ENCODE measurements at places on chromosomes 1 and 21.

GRCh38 chr1:204730826-204731459 is 45.4 kb upstream of the LRRN2 start:
- no peak for DNase-seq

- no peak for DNase-seq
Observed at GRCh38 chr1:81493102-81493869, 307.4 kb upstream of the ADGRL2 start.

GRCh38 chr21:24995216-24995615 is 612.1 kb downstream of the MRPL39 start:
- no peak for DNase-seq

GRCh38 chr1:220991506-220991905 is 112.3 kb downstream of the HLX start:
- DNase-seq: no peak

DNA sequence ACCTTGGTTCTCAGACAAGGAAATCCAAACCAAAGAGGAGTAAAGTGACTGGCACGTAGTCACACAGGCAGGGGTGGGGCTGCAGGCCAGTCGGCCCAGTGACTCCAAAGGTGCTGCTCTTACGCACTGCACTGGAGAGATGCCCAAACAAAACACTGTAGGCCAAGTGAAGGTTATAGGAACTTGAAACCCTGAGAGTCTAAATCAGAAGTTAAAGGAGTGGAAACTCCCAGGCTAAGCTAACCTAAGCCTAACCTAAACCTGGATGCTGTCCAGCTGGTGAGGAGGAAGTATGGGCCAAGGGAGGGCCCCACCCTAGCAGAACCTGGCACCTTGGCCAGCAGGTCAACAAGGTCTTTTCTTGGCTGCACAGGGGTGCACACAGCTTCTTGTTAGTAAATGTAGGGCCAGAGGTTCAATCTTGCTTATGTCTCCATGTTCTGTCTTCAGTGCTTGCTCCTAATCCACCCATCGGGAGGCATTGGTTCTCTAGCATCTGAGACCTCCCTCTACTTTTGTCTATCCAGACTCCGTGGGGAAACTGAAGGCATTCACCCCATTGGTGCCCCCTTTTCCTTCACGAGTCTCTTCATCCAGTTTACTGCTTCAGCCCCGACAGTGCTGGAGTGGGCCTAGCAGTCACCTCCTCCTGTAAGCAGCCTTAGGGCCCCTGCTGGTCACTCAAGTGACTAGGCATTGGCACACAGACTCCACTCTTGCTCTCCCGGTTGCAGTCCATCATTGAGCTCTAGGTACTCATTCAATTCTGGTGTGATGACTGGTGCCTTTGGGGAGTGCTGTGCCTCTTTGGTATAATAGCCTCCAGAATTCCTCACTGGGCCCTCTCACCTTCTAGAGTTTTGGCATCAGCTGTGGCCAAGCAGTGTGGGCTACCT is 12.9 kb upstream of the TMEM125 start:
- no peak for DNase-seq

GRCh38 chr1:7198664-7199063 is 413.4 kb downstream of the CAMTA1 start:
- DNase-seq: no peak

- no peak for DNase-seq
Observed at GRCh38 chr1:167312871-167313270, 92.2 kb downstream of the POU2F1 start.

DNA sequence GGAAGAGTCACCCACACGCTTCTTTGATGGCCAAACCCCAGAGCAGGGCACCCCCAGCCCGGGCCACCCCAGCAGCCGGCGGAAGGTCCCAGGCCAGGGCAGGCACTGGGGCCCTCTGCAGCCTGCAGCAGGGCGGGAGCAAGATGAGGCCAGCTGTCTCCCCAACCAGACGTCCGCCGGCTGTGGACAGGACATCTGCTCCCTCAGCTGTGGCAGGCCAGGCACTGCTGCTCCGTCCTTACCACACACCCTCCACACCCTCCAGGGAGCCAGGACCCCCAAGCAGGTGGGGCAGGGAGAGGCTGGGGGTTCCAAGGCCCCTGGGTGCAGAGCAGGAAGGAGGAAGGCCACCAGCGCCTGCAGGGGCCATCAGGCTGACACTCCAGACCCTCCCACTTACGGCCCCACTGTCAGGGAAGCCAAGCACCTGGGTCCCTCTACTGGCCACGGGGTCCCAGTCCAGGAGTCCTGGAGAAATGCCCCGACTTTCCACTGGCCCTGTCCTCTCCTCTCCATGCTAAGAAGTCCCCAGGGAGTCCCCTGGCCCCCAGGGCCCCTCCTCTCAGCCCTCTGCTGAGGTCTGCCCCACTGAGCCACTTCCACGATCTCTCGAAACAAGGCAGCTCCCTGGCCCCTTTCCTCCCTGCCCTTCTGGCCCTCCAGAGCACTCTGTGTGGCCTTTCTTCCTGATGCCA is 5.6 kb downstream of the WNT9A start:
- DNase-seq: no peak

- DNase-seq: no peak
Observed at GRCh38 chr1:67970088-67970487, 80.3 kb downstream of the DIRAS3 start.

DNA sequence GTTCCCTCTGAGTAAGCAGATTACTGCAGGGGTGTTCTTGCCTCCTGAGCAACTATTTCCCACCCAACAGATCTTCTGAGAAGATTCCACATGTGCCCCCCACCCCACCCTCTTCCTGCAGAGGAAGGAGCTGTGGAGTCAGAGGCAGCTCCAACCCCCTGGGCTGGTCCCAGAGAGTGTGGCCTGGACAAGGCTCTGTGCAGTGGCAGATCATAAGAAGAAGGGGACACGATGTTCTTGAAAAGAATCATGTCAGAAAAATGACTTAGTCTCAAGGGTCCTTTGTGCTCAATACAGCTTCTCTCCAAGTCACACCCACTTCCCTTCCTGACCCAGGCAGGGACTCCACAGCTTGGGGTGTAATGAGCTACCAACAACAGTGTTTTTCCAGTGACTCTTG is 95.2 kb downstream of the SYF2 start:
- DNase-seq: no peak

- no peak for DNase-seq
Observed at GRCh38 chr1:235019471-235019870, 109.2 kb downstream of the TOMM20 start.

- DNase-seq: no peak
Observed at GRCh38 chr1:226631229-226632000, 82.9 kb downstream of the STUM start.

- DNase-seq: no peak
Observed at GRCh38 chr1:80054129-80054528, 1047.6 kb upstream of the ADGRL4 start.

DNA sequence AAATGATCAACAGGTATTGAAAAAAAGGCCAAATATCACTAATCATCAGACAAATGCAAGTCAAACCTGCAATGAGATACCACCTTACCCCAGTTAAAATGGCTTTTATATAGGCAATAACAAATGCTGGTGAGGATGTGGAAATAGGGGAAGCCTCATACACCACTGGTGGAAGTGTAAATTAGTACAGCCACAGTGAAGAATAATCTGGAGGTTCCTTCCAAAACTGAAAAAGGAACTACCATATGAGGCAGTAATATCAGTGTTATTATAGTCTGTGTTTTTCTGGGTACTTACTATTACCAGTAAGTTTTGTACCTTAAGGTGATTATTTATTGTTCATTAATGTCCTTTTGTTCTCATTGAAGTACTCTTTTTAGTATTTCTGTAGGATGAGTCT is 201.3 kb downstream of the MRPL39 start:
- DNase-seq: no peak

DNA sequence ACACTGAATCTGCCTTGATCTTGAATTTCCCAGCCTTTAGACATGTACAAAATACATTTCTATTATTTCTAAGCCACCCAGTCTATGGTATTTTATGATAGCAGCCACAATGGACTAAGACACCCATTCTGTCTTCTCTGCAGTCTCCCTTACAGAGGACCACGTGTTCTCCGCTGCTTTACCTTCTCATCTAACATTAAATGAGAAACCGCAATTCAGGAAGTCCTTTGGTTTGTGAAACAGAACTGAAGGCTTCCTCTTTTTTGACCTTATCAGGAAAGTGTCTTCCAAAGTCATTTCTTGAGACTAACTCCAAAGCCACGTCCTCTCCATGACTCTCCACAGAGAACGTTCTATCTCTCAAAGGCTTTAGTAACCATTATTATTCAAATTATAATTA is 560.1 kb downstream of the OMA1 start:
- DNase-seq: no peak

GRCh38 chr1:63746129-63746864 is 27.5 kb upstream of the ROR1 start:
- DNase-seq: no peak

DNA sequence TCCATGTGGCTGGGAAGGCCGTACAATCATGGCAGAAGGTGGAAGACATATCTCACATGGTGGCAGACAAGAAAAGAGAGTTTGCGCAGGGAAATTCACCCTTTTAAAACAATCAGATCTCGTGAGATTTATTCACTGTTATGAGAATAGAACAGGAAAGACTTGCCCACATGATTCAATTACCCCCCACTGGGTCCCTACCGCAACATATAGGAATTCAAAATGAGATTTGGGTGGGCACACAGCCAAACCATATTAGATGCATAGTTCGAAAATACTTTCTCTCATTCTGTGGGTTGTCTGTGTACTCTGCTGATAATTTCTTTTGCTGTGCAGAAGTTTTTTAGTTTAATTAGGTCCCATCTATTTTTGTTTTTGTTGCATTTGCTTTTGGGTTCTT is 990.3 kb downstream of the PLA2G4A start:
- DNase-seq: no peak

GRCh38 chr1:201299968-201300367 is 16.7 kb downstream of the PKP1 start:
- no peak for DNase-seq

- DNase-seq: no peak
Observed at GRCh38 chr1:93437976-93438605, 9.8 kb upstream of the FNBP1L start.

GRCh38 chr1:99538618-99538956 is 107.3 kb upstream of the PALMD start:
- no peak for DNase-seq

DNA sequence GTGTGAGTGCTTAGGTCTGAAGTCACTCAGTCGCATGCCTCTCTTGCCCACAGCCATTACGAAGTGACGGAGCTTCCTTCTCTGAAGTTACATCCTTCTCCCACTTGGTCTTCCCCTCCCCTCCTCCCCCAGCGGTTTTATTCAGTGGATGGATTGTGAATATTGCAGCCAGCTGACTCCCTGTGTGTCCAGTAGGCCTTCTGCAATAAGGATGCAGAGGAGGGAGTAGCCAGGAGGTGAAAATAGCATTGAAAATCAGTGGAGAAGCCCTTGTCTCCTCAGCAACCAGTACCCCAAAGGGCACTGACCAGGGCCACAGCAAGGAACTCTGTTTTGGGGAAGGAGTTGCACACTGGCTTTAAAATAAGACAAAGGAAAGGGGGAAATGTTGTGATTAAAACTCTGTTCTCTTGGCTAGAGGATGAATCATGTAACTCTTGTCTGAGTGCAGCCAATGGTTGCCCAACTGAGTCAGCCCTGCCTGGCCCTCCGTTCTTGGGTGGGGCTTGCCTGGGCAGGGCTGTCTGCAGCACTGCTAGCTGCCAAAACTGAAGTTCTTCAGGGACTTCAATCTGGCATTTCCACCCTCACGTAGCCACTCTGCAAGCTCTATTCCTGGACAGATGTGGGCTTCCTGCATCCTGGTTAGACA is 4.3 kb downstream of the S100A10 start:
- no peak for DNase-seq

- no peak for DNase-seq
Observed at GRCh38 chr1:213680677-213681325, 307.0 kb upstream of the PROX1 start.

- DNase-seq: no peak
Observed at GRCh38 chr1:86828024-86828423, 85.9 kb downstream of the SELENOF start.
